ENCODE measurements at places on chromosomes 7 and 10.

DNA sequence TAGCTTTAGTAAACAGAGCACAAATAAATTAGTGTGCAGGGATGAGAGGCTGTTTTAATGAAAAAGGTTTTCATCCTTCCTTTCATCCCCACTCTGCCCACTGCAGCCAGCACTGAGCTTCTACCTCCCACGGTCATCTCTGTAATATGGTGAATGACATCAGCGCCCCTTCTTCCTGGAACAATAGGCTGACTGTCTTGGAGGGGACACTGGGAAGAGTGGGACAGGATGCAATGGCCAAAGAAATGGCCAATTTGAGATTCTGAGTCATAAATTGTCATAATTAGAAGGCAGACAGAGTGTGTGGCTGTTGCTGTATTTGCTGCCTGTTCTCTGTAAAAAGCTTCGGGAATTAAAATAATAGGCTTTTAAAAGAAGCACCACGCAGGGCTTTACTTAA, 126.7 kb upstream of the CALN1 start:
- no peak for DNase-seq

- no peak for DNase-seq
Measured at GRCh38 chr7:36310897-36311296, 78.8 kb upstream of the ANLN start.

DNA sequence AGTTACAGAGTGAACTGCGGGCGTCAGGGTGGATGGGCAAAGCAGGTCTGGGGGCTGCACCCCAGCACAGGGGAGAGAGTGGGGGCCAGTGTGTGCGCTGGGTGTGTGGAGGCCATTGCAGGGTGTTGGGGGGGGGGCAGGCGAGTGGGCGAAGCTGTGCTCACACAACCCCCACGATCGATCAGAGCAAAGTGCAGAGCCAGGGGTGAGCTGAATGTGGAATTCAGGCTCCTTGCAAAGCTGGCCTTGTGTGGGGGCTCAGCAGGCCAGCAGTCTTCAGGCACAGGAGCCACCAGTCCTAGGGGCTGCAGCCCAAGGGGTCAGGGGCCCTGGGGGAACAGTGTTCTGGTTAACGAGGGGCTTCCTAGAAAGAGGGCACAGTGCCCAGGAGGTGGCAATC, 862 bp upstream of the SHH start:
- no peak for DNase-seq

DNA sequence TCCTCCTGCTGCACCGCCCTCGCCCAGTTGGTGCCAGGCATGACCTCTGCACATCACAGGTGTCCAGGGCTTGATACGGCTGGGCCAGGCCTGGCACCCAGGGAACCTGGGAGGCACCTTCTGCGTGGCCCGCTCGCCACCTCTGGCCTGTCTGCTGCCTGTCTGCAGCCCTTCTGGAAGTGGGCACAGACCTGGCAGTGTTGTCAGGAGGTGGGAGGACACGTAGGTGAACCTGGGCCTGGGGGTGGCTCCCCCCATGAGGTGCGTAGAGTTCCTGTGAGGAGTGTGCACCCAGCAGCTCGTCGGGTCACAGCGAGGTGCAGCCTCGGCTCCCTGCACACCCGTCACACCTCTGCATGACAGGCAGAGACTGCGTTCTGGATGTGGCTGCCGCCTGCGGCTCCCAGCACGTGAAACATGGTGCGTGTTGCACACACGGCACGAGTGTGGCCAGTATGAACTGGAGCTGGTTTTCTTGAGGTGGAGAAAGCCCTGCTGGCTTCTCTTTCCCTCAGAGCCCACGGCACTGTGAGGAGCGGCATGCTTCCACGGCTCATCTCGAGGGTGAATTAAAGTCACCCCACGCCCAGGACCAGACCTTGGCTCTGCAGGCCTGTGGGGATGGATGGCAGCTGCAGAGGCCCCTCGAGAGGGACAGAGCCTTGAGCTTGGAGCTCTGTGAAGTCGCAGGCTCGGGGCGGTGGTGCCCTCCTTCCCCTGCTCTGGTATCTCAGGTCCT, 24.8 kb downstream of the INPP5A start:
- DNase-seq, result no peak

GRCh38 chr10:386771-387592, 251.7 kb downstream of the ZMYND11 start:
- no peak for DNase-seq

- no peak for DNase-seq
Measured at GRCh38 chr10:116444527-116445142, 17.0 kb downstream of the PNLIPRP3 start.

- DNase-seq, result no peak
Measured at GRCh38 chr7:37092548-37092947, 356.1 kb downstream of the ELMO1 start.

DNA sequence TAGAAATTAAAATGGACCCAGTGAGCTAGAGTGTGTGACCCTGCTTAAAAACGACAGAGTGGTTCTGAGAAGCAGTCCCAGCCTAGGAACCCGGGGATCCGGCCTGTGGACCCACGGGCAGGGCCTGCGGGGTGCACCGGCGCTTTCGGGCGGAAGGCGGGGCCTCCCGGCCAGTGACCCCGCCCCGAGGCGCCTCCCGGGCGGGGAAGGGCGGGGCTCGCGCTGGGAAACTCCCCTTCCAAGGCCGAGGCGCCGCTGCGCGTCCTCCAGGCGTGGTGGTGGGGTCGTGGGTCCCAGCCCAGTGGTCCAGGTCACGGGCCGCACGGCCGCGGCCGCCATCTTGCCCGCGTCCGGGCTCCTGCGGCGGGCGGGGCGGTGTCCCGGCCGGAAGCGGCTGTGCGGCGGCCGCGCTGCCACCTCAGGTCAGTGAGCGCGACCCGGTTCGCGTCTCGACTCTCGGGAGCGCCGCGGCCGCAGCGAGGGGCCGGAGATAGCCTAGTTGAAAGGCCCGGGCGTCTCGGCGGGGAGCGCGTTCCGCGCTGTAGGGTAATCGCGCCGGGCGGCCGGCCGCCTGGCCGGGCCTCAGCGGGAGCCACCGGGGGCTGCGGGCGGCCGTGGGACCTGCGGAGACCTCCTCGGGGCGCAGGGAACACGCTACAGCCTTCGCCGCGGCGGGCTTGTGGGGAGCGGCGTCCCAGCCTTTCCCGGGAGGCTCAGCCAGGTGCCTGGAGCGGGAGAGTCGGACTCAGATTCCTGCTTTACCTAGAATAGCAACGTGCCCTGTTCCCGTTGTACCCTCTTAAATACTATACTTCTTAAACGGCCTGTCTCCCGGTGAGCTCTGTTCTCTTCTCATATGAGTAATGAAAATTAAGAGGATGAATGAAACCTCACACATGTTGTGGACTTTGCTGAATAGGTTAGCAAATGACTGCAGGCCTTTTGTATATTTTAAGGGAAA, at the start of gene MIOS:
Gene MIOS, plus strand, starts transcription at position 234 of the 961 bp plus-strand sequence. CDS start 5,592 bp downstream, outside the sequence.
- peak; percentile 82 for DNase-seq

- no peak for DNase-seq
Measured at GRCh38 chr10:101122270-101123084, 8.6 kb upstream of the TLX1 start.
